HepG2 (cell line): ENCODE measurements at places on chromosomes 11 and 22.

- no peak for DNase-seq
Measured at GRCh38 chr11:834371-835316, 1.9 kb downstream of the CD151 start.

DNA sequence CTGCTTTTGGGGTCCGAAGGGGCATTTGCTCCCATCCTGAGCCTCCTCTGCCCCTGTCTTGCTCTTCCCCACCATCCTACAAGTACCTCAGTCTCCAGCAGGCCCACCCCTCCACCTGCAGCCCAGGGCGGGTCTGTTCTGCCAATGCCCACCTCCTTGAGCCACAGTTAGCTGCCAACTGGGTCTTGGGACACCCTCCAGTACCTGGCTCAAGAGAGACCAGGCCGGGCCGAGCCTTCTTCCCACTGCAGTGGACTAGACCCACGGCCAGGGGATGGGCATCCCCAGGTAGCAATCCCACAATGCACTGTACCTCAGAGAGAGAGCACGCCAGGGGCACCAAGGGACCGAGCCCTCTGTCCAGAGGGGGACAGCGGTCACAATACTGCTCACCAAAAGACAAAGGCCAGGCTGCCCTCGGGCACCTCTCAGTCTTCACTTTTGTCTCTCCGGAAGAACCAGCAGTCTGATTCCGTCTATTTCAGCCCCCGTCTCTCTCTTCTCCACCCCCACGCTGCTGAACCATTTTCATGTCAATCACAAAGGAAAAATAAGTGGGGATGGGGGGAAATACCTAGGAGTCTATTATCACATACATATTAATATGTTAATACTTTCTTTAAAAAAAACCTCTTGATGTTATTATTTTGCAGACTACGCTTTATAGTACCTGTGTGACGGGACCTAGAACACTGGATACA, 51.7 kb downstream of the SYT13 start:
- DNase-seq, result no peak

- no peak for DNase-seq
Measured at GRCh38 chr11:108909921-108910320, 245.1 kb downstream of the DDX10 start.

DNA sequence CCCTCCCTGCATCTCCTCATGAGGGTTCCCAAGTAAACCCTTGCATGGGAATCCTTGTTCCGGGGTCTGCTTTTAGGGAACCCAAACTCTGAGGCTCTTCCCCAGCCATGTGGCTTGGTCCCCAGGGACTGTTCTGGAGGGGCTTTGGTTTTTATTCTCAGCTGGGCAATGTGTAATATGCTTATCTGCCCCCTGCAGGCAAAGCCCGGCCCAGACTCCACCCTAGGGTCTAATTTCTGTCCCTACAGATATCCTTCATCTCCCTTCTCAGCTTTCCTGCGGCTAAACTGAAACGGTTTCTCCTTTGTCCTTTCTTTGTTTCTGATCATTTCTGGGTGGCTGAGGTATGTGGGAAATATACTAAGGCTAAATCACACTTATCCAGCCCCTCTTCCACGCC, 37.1 kb downstream of the TST start:
- no peak for DNase-seq

GRCh38 chr11:11701070-11701469, 79.3 kb upstream of the GALNT18 start:
- DNase-seq, result no peak

- no peak for DNase-seq
Measured at GRCh38 chr22:36287881-36288515, 35.1 kb downstream of the APOL1 start.

DNA sequence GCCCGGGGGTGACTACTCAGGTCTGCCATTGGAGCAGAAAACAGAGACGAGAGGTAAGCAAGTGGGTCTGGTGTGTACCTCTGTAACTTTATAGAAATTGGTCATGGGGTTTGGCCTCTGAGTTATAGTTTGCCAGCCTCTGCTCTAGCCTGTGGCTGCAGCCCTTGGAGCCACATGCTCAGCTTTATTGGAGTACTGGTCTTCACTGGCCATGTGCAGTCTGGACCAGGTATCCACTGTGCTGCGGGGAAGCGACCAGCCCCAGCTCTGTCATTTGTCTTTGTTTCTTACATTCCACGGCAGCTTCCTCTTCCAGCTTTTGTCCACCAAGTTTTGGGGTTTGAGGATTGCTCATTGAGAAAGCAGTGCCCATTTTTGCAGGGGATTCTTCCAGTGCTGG, 453.4 kb downstream of the TBC1D22A start:
- no peak for DNase-seq

GRCh38 chr11:42974510-42975179, 337.2 kb upstream of the API5 start:
- DNase-seq, result no peak

DNA sequence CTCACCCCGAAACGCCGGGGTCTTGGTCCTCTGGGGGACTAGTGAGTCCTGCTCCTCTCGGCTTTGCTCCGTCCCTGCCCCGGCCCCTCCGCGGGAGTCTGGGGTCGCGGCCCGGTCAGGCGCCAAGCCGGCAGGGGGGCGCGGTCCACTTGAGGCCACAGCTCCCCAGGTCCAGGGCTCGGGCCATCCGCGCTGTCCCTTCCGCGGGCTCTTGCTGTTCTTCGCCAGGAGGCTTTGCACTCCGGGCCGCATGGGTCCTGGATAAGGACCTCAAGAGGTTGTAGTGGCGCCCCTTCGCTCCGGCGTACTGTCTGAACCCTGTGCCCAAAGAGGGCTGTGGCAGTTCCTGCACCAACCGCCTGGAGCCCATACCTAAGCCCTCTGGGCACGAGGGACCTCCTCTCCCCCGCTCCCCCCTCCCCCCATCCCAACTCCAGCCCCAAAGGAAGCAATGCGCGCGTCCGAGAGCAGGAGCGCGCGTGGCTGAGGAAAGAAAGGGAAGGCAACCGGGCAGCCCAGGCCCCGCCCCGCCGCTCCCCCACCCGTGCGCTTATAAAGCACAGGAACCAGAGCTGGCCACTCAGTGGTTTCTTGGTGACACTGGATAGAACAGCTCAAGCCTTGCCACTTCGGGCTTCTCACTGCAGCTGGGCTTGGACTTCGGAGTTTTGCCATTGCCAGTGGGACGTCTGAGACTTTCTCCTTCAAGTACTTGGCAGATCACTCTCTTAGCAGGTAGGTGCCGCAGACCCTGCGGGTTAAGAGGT, at the start of gene ADM:
Gene ADM (plus strand): TSS at position 579 of the 767 bp plus-strand sequence. CDS start 628 bp downstream, outside the sequence.
- DNase-seq, result peak; percentile 90

- no peak for DNase-seq
Measured at GRCh38 chr11:34634694-34635062, 13.8 kb downstream of the EHF start.

- DNase-seq, result no peak
Measured at GRCh38 chr11:4459500-4459899, 10.4 kb downstream of the OR52K2 start.

DNA sequence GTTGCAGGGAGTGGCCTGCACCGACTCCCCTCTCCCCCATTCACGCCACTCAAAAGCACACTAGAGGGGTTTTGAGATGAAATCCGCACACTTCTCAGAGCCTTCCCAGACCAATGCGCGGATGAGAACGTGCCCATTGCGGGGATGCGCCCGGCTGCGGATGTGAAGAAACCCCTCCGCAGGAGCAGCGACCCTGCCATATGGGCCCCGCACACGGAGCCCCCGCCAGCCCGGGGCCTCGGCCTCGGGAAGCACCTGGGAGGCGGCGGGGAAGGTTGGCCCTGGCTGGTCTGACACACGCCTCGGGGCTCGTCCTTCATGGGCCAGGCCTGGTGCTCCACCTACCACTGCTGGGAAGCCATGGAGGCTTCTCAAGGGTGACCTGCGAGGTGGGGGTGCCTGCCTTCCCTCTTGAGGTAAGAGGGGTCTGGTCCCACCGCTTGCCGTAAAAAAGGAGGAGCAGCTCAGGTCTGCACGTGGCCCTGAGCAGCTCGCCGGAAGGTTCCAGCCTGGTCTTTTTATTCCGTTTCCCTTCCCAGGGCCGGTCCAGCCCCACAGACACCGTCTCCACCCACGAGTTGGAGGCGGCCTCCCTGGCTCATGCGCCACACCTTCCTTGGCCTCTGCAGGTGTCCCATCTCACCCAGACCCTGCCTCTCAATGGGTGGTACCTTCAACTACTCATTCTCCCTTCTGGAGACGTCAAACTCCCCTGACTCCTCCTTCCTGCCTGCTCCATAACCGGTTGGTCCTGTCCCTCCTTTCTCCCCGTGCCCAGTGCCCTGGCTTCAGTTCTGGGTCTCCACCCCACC, 39.4 kb downstream of the TRMU start:
- no peak for DNase-seq

GRCh38 chr11:79708319-79708932, 267.6 kb upstream of the TENM4 start:
- peak; percentile 53 for DNase-seq

- DNase-seq, result no peak
Measured at GRCh38 chr11:121058941-121059340, 35.0 kb downstream of the TBCEL start.

GRCh38 chr22:30866811-30867271, 101.7 kb downstream of the MORC2 start:
- peak; percentile 31 for DNase-seq

DNA sequence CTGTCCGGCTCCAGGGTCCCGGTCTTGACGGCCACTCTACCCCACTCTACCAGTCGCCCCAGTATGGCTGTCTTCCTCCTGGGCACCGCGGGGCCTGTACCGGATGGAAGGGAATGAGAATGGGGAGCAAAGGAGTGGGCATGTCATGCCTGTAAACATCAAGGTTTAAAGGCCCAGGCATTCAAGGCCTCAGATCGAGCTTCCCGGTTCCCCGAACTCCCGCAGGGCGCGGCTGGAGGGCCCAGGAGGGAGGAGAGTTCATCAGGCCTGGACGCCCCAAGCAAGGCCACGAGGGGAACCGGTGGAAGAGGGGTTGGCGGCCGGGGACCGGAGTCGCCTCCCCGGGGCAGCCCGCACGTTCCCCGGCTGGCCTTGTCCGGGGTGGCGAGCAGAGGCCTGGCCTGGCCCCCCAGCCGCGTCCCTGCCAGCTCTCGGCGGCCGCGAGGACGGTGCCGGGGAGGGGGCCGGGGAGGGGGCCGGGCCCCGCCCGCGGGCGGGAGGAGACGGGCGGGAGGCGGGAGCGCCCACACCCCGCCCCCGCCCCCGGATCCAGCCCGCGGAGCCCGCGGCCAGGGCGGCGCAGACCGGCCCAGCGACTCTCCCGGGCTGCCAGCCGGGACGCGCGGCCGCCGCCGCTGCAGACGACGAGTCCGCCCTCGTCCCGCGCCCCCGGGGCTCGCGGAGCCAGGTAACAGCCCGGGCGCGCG, at the start of gene CDC42EP1:
Gene CDC42EP1 (plus strand): TSS at position 580 of the 707 bp plus-strand sequence. CDS start 5,870 bp downstream, outside the sequence.
- no peak for DNase-seq

GRCh38 chr11:70073871-70074371, 4.2 kb upstream of the ANO1 start:
- DNase-seq, result no peak

GRCh38 chr11:122309262-122309925, 193.4 kb upstream of the BLID start:
- no peak for DNase-seq

DNA sequence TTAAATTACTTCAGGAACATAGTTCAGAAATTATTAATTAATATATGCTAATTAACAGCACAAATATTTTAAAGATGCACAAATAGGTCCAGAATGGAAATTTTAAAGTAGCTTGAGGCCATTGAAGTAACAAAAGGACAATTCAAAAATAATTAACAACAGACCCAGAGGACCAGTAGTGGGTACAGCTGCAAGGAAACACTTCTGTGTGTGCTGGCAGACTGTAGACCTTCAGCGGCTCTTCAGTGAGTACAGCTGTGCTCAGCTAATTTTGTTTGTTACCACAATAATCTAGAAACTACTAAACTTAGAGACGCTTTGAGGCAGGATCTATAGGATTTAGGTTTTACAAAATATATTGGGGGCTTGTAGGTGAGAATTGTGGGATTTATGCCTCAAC, 103.8 kb downstream of the GRIA4 start:
- DNase-seq, result no peak

DNA sequence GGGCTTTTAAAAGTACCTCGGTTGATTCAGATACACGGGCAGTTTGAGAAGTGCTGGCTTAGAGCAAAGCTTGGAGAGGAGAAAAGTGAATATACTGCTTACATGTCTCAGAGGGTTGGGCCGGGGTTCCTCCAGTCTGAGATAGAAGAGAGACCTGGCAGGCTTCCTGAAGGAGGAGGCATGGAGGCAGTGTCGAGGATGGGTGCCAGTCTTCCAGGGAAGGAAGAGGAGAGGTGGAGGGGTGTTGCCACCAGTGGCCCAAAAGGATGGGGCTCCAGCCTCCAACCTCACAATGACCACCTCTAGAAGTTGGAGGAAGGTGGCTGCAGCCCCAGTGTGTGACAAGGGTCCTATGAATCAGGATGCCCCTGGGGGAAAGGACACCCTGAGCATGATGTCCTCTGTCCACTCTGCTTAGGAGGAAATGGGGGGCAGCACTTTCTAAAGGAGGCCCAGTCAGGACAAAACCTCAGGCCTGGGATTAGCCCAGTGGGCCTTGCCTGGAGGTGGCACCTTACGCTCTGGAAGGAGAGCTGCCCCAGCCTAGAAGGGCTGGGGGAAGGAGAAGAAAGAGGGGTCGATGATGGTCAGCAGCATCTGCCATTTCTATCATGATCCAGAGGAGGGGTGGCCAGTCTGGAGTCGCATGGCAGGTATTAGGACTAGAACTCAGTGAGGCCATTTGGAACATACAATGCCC, 65.2 kb downstream of the CD82 start:
- DNase-seq, result no peak

DNA sequence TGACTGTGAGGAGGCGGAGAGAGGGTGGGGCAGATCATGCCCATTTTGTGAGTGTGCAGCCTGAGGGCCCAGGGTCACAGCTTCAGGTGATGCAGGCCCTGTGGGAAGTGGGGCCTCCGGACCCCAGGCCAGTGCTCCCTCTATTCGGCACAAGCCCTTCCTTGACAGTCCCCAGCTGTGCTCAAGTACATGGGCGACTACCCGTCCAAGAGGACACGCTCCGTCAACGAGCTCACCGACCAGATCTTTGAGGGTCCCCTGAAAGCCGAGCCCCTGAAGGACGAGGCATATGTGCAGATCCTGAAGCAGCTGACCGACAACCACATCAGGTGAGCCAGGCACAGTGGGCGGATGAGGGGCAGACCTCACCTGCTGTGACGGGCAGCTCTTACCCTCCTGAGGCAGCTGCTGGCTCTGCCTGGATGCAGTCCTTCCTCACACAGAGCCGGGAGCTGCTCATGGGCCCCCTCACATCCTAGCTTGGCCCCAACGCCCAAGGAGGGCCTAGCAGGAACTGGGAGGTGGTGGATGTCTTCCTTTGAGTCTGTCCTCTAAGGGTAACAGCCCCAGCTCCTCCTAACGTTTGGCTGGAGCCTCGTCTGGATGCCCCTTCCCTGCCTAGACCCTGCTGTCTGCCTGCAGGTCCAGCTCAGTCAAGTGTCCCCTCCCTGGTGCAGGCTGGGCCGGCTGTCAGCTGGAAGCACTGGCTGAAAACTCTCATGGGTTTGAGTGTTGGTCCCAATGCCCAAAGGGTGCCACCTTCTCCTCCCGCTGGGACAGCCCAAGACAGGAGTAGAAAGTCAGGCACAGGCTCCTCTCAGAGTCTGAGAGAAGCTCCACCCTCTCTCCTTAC, 76.1 kb downstream of the MYO7A start:
- no peak for DNase-seq

DNA sequence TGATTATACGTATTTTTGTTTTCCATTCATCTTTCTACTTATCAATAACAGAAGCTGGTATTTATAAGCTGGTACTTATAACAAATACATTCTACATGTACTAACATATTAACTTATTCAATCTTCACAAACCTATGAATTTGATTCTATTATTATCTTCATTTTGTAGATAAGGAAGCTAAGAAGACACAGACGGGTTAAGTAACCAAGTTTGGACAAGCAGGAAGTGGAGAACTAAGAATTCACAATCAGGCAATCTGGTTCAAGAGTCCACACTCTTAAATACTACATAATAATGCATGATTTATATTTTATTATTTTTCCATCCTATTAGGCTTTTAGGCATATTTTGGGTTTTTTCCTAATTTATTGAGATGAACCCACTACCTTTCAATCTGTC, 25.0 kb downstream of the FCHSD2 start:
- DNase-seq, result no peak
